ENCODE measurements at places on chromosomes 2 and 18.

GRCh38 chr2:205717999-205718398, 35.7 kb downstream of the NRP2 start:
- no peak for DNase-seq

- DNase-seq, result no peak
These were observed 312.6 kb upstream of the GALNT5 start for GRCh38 chr2:156944871-156945270.

GRCh38 chr2:133425612-133426011, 142.7 kb downstream of the NCKAP5 start:
- DNase-seq, result no peak

DNA sequence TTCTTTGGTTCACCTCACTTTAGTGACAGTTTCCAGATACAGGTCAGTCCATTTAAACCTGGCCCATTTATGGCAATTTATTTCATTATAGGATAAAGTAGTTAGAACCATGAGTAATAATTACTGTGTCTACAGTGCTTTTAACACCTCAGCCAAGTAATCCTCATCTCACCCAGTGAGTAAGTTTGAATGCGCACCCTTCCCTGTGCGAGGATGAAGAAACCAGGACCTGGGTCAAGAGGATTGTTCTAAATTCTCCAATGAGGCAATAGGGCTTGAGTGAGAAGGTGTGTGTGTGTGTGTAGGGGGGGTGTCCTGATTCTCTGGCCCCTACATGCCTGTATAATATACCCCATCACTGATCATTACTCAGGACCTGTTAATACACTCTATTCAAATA, 854 bp upstream of the MYO1B start:
- DNase-seq, result no peak

GRCh38 chr2:197137826-197138477, 172.6 kb downstream of the ANKRD44 start:
- no peak for DNase-seq

GRCh38 chr18:51151568-51152511, 45.6 kb downstream of the MEX3C start:
- no peak for DNase-seq

DNA sequence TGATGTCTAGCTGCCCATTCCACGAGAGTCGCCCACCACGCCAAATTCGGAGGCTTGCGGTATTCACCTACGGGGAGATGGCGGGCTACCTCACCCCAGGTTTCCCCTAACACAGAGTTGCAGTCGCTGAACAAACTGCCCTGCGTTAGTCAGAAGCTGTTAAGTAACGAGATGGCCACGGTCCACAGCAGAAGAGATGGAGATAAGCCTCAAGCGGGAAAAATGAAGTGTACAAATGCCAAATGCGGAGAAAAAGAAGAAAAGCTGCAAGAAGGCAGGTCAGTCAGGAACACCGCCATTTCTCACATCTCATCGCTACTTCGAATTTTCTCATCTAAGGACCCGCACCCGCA, 425 bp downstream of the ASB3 start:
- DNase-seq, result no peak

DNA sequence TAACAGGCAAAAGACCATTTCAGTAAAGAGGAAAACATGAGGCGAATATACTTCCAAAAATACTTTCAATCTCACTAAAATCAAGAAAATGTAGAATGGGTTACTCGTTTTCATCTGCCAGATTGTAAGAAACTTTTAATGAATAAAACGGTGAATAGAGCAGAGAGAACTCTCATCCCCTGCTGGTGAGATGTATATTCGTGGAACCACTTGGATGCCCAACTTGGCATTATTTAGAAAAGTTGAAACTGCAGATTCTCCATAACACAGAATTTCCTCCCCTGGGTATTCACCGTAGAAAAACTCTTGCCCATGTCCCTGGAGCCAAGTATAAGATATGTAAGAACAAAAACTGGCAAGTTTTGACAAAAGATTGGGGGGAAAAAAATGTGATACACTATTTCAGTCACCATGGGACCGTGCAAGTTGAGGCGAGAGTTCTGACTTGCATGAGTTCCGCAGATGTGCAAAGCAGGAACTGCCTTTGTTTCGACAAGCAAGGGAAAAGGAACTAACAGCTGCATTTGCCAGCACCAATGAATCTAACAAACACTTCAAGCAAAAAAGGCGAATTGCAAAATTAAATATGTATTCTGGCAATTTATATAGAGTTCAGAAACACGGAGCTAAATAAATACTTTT, 14.8 kb downstream of the TIMM21 start:
- no peak for DNase-seq

GRCh38 chr2:17166506-17166905, 351.7 kb downstream of the RAD51AP2 start:
- DNase-seq, result no peak

DNA sequence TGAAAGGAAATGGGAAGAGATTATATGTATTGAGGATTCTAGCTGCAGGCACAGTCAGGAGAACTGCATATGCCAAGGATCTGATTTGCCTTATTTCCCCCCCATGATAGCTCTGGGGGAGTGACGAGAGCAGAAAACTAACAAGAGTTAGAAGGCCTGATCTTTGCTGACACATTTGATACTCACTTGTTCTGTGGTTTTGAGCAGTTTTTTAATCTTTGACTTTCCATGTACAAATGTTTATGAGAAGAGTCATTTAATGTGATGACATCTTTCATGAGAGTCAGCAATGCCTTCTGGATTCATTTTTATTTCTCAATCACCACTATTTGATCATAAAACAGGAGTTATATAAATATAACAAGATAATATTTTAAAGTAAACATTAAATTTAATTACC, 12.7 kb upstream of the SERPINB7 start:
- DNase-seq, result peak; percentile 71

DNA sequence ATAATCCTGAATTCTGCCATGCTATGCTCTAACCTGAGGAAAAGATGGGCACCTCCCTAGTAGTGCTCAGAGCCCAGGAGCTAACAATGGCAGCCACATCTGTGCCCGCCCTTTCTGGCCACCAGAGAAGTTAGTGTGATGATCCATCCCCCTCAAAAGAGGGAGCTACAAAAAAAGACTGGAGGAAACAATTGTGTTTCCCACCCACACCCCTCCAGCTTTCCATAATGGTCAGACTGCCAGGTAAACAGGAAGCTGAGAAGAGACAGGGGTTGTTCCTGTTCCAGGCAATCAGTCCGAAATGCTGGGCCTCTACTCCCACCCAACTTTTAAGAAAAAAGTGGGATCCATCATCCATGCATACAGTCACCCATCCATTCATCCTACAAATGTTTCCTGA, 3.2 kb downstream of the TBC1D8 start:
- no peak for DNase-seq

DNA sequence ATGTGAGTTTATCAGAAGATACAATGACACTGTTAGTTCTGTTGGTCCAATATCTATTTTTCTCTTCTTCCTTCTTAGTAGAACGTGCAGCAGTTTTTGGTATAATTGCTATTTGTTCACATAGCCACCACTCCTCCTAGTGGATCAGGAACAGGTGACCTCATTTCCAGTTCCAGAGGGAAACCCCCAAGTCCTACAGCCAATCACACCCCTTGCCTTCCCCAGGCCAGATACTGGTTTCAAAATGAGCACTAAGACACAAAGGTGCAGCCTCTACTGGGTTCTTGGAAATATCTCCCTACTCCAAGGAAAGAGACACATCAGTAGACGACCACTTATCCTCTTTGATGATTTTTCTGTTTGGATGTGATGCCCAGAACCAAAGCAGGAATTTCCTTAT, 103.2 kb downstream of the TCF4 start:
- no peak for DNase-seq

- no peak for DNase-seq
These were observed 101.7 kb upstream of the LGALSL start for GRCh38 chr2:64352292-64352691.

DNA sequence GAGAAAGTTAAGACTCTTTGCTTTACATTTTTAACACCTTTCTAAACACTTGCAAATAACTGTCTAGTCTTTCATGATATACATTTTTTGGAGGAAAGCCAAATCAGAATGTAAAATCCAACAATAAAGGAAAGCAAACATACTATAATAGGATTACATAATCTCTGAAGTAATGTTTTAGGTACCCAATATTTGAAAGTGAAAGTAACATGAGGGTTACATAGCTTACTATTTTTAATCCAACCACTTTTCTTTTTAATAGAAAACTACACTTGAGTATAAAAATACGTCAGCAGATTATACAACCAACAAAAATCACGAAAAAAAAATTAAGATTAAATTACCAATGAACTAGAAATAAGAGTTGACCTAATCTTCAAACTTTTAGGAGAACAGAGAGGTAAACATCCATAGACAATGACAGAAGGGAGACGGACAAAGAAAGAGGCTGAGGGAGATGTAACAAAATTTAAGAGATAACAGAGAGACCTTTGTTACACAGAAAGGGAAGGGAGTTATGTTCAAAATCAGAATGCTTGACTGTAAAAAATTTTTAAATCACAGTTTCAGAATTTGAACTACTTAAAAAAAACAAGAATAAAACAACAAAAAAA, 150.0 kb downstream of the IKZF2 start:
- DNase-seq, result no peak

DNA sequence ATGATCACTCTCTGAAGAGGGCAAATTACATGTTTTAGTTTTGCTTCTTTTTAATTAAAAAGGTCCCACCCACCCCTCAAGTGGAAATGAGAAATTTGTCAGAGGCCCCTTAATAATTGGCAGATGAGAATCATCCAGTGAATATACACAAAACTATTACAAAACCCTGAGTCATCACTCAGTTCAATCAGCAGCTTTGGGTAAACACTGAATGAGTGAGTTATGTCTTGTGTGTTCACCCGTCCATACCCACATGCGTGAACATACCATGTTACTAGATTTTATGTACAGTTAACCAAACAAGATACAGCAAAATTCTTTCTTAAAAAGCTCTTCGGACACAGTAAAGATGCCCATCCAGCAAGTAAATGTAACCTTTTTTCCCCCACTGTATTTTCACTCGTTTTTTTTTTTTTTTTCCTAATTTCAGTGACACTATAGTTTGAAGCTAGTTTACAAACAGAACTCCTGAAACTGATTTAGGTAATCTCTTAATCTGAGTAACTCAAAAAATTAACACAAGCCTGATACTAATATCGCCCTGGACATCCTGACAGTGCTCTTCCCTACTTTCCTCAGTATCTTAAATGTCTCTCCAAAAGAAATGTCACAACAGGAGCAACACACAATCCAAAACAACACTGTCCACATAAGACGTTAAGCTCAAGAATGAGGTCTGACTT, 1.4 kb downstream of the PSME4 start:
- DNase-seq, result no peak

DNA sequence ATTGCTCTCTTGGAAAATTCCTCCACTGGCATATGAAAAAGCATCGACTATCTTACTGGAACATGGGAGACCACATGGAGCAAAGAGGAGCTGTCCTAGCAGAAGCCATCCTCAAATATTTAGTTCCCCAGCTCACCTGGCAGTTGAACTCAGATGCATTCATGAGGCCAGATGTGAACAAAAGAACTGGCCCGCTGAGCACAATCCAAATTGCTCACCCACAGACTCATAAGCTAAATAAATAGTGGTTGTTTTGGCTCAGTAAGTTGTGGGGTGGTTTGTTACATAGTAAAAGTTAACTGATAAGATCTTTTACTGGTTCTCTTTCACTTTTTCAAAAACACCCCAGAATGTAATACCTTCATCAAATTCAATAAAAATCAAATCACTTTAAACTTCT, 108.6 kb upstream of the CWC22 start:
- no peak for DNase-seq

DNA sequence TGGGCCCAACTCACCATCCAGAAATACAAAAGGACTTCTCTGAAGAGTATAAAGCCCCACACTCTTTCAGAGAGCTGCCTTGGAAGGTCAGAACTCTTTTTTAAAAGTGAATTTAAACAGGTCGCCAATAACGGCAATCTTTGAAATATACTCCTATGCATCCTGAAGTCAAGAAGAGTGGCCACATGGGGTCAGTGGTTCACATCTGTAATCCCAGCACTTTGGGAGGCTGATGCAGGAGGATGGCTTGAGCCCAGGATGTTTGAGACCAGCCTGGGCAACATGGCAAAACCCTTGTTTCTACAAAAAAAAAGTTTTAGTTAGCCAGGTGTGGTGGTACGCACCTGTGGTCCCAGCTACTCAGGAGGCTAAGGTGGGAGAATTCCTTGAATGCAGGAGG, 68.1 kb upstream of the FZD7 start:
- no peak for DNase-seq

GRCh38 chr2:65059071-65059470, 2.9 kb downstream of the CEP68 start:
- DNase-seq, result no peak

DNA sequence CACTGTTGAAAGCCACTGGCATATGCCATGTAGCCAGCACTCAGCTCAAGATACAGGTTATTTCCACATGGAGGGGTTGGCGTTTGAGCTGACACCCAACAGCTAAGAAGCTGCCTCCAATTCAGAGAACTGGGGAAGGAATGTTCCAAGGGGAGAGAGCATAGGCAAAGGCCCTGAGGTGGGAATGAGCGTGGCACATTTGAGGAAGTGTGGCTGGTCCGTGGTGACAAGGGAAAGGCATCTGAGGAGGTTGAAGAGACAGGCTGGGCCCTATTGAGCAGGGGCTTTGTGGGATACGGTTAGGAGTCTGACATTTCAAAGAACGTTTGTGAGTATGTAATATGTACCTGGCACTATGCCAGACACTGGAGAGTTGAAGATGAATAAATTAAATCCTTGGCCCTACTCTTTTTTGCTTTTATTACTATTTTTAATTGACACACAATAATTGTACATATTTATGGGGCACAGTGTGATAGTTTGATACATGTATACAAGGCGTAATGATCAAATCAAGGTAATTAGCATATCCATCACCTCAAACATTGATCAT, 27.6 kb upstream of the TMBIM1 start:
- no peak for DNase-seq

DNA sequence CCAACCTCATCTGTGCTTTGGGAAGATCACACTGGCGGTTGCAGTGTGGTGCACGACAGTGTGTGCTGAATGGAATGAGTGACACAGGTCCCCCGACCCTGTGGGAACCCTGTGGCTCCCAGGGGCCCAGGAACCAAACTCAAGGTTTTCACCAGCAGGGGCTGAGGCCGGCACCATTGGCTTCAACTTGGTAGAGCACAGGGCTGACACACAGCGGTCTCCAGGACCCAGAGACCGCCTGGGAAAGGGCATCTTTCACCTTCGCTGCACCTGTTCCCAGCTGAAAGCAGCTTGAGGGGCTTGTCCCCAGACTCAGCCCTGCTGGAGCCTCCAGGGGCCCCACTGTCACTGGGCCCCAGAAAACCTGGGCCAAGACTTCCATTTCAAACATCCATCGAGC, 59.0 kb upstream of the ODC1 start:
- no peak for DNase-seq

GRCh38 chr2:95225658-95226057, 18.3 kb downstream of the ZNF892 start:
- peak; percentile 42 for DNase-seq

GRCh38 chr2:230893841-230894781, 29.4 kb downstream of the ITM2C start:
- DNase-seq, result no peak

Measured in GM04503 (cell line).